Natural killer cell treated with Interleukin-12 subunit alpha and Interleukin-12 subunit beta and Interleukin-15 and Interleukin-18, amount 100 ng/mL, for 72 hours (primary cell): ENCODE measurements at places on chromosomes 6 and 20. TPM values are rescaled to one million over a fixed set of nuclear protein-coding genes. Genes with fewer than 3 reads are reported as not detected.

DNA sequence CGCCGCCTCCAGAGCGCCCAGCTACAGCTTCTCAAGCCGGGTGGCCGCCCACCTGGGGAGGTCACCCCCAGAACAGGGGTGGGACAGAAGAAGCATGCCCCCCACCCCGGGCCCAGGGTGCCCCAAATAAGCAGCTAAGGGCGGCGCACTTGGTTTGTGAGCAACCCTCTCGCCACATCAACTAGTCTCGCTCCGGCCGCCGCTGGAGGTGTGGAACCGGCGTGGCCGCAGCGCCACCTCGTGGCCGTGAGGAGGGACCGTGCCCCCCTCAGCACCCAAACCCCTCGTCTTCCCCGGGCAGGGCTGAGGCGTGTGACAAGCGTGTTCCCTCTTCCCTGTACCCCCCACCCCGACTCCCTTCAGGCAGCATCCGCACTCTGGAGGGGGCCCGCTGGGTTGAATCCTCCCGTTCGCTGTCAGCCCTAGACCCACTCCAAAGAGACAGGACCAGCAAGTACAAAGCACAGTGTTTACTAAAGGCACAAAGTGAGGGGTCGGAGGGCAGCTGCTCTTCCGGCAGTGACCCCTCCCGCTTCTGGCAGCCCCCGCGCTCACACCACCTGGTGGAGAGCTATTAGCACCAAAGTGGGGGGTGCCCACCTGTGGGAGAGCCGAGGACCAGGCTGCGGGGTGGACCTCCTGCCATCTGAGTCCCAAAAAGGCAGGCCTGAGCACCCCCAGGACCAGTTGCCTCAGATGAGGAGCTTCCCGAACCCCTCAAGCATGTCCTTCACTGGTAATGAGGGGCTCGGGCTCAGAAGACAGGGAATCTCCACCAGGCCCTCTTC, 45.4 kb downstream of the MDFI start:
- H3K27me3 ChIP-seq: no peaks in the 10 kb centered on the region
- peak; percentile 83 for DNase-seq
- peak overlapping the region; percentile 66 for H3K27ac ChIP-seq
- H3K4me1 ChIP-seq: peaks cover 15% of the 10 kb centered on the region

GRCh38 chr20:37969949-37970855, 63.1 kb downstream of the TTI1 start:
- H3K27me3 ChIP-seq: peaks cover 16% of the 10 kb centered on the region
- no peak overlapping the region for H3K4me3 ChIP-seq

- H3K4me1 ChIP-seq: no peaks in the 10 kb centered on the region
- H3K27ac ChIP-seq: no peak overlapping the region
- no peak for DNase-seq
Measured at GRCh38 chr6:162467679-162468078, 259.9 kb downstream of the PRKN start.

DNA sequence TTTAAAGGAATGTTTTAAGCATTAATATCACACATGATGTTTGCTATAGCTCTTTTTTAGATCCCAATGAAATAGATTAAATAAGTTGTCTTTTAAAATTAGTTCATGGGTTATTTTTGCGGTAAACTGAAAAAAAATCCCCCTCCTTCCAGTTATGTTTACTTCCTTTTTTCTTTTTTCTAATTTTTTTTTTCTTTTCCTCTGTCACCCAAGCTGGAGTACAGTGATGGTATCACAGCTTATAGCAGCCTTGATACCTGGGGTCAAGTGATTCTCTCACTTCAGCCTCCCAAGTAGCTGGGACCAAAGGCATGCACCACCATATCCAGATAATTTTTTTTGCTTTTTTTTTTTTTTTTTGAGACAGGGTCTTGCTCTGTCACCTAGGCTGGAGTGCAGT, 17.8 kb upstream of the SCAF8 start:
- H3K4me3 ChIP-seq: no peak overlapping the region
- no peak overlapping the region for H3K27ac ChIP-seq
- H3K27me3 ChIP-seq: peaks cover 10% of the 10 kb centered on the region

DNA sequence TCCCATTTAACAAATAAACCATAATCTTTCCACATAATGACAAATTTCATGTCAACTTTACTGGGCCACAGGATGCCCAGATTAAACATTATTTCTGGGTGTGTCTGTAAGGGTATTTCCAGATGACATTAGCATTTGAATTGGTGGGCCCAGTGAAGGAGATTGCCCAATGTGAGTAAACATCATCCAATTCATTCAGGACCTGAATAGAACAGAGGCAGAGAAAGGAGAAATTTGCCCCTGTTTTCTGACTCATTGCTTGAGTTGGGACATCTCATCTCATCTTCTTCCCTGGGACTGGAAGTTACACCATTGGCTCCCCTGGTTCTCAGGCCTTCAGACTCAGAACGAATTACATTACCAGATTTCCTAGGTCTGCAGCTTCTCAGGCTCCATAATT, 142.9 kb downstream of the TPBG start:
- no peak overlapping the region for H3K27ac ChIP-seq
- DNase-seq: no peak
- no peak overlapping the region for H3K4me3 ChIP-seq

CST2 gene
- not detected for total RNA-seq

GRCh38 chr6:34202329-34203201, 34.1 kb upstream of the HMGA1 start:
- H3K4me3 ChIP-seq: no peak overlapping the region
- H3K27me3 ChIP-seq: peaks cover 2% of the 10 kb centered on the region
- H3K27ac ChIP-seq: no peak overlapping the region
- H3K36me3 ChIP-seq: no peaks in the 10 kb centered on the region
- DNase-seq: no peak

- no peak overlapping the region for H3K4me3 ChIP-seq
- DNase-seq: no peak
- no peak overlapping the region for H3K27ac ChIP-seq
- peaks cover 27% of the 10 kb centered on the region for H3K27me3 ChIP-seq
- H3K4me1 ChIP-seq: no peaks in the 10 kb centered on the region
Measured at GRCh38 chr20:57275813-57276212, 9.4 kb upstream of the BMP7 start.

DNA sequence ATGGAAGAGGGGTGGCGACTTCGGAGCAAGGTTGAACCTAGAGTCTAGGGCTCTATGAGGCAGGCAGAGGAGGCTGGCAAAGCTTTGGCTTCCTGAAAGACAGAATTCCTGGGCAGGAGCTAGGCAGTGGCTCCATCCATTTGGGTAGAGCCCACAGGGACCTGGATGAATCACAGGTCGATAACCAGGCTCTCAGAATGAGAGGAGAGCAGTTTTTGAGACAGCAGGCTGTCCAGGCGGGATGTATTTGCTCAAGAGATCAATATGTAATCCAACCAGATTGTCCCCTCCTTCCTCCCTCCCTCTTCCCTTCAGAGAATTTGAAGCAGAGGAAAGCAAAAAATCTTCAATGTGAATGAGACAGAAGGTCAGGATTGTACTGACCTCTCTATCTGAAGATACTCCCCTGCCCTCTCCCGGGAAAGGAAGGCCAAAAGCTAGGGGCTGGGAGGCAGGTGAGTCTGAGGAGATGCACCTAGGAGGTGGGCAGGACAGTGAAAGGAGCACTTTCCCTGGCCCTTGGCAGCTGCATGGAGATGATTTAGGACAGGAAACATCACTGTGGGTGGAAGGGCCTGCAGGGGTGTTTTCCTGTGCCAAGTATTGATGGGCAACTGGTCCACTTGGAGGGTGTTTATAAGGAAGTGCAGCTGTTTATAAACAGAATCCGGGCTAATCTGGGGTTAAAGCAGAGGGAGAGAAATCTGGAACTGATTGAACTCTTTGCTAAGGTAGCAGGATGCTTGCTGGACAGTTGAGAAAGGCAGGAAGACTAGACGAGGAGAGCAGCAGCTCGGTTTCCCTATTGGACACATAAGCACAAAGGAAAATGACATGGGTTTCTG, 212.4 kb upstream of the LRFN2 start:
- no peaks in the 10 kb centered on the region for H3K27me3 ChIP-seq
- peak overlapping the region; percentile 23 for H3K27ac ChIP-seq
- no peak for DNase-seq
- no peaks in the 10 kb centered on the region for H3K36me3 ChIP-seq
- no peak overlapping the region for H3K4me3 ChIP-seq

DNA sequence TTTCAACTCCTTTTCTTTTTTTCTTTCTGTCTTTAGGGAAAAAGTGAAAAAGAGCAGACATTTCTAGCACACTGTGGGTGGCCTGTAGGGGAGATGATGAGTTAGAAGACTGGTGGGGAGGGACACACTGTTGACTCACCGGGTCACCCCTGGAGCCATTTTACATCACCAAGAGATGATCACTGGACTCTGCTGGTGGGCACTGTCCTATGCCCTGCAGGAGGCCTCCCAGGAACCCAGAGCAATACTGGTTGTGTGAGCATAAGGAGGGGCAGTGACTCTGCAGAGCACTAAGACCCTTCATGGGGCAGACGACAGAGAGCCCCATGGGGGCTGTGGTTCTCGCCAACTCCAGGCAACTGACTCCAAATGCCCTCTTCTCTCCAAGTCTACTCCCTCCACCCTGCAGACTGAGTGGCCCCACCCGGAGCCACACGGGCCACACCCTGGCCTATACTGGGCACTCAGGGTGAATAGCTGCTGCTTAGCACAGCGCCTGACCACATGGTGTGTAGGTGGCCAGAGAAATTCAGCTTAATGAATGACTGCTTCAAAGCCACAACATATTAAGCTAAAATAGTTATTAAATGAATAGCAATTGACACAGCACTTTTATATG, 177.5 kb downstream of the CDC5L start:
- peaks cover 10% of the 10 kb centered on the region for H3K27me3 ChIP-seq
- no peak for DNase-seq
- H3K4me1 ChIP-seq: peaks cover 4% of the 10 kb centered on the region
- H3K36me3 ChIP-seq: no peaks in the 10 kb centered on the region

- peaks cover 12% of the 10 kb centered on the region for H3K36me3 ChIP-seq
- H3K27me3 ChIP-seq: peaks cover 14% of the 10 kb centered on the region
- H3K4me1 ChIP-seq: peaks cover 59% of the 10 kb centered on the region
- peak overlapping the region; percentile 85 for H3K4me3 ChIP-seq
- DNase-seq: peak; percentile 92
- peak overlapping the region; percentile 94 for H3K27ac ChIP-seq
Measured at GRCh38 chr20:43752561-43753301, 25.9 kb upstream of the GTSF1L start.
